Stimulated activated CD4-positive, alpha-beta T cell treated with anti-CD3 and anti-CD28 coated beads, Interleukin-1b, Interleukin-23, amount 100 ng/mL, for 1 hour (primary cell): ENCODE measurements at places on chromosomes 1 and 21.

- no peak for DNase-seq
Observed at GRCh38 chr21:28758042-28758882, 234.4 kb downstream of the LTN1 start.

GRCh38 chr1:208850442-208850841 lies 606.3 kb upstream of the PLXNA2 start:
- no peak for DNase-seq

DNA sequence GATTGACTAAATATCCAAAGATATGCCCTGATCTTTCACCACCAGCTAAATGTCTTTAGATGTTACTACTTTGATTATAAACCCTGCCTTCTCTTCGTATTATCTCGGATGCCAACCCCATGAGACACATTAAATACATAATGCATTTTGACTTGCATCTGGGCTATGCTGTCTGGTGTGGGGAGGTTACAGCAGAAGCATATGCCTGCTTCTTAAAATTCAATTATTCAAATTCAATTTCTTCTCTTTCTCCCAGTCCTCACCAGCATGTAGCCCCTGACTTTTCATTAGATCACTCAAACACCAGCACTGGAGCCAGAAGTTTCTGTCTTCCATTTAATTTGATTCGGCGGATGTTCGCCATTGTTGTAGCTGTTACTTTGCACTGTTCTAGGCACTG lies 360.7 kb upstream of the CAMK1G start:
- DNase-seq: no peak

DNA sequence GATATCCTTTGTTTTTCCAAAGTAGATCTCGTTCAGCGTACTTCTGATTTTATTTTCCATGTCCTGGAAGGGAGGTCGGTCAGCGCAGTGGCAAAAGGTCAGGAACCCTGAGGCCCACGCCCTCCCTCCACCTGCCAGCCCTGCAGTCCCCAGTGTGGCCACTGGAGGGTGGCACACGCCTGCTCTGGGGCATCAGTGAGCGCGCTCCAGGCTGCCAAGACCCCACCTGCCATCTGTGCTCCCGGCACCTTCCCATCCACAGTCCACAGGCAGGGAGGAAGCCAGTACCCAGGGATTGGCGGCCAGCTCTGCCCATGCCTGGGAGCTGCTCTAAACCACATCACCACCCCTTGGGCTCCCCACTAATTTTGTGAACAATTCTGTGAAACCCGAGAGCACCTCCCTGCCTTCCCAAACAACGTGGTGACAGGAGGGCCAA lies 32.3 kb downstream of the SLC66A1 start:
- DNase-seq: peak; percentile 26

DNA sequence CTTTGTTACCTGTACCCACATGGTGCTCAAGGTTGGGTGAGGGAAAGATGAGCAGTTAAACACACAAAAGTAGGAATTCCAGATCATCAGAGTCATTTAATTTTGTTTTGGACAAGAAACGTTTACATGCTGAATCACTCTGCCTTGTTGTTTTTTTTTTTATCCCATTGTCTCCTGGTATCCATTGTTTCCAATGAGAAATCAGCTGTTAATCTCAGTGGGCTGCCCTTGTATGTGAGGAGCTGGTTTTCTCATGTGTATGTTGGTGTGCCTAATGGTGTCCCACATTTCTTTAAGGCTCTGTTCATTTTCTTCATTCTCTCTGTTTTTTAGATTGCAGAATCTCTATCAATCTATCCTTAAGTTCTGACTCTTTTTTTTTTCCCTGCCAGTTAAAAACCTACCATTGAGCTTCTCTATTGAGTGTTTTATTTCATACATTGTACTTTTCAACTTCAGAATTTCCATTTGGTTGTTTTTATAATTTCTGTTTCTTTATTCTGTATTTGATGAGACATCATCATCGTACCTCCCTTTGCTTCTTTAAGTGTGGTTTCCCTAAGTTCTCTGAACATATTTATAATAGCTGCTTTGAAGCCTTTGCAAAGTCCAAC lies 8.8 kb upstream of the OBSCN start:
- no peak for DNase-seq

GRCh38 chr1:98497497-98497896 lies 164.0 kb upstream of the SNX7 start:
- no peak for DNase-seq

- DNase-seq: no peak
Observed at GRCh38 chr1:25664357-25665199, 48.0 kb downstream of the MAN1C1 start.

DNA sequence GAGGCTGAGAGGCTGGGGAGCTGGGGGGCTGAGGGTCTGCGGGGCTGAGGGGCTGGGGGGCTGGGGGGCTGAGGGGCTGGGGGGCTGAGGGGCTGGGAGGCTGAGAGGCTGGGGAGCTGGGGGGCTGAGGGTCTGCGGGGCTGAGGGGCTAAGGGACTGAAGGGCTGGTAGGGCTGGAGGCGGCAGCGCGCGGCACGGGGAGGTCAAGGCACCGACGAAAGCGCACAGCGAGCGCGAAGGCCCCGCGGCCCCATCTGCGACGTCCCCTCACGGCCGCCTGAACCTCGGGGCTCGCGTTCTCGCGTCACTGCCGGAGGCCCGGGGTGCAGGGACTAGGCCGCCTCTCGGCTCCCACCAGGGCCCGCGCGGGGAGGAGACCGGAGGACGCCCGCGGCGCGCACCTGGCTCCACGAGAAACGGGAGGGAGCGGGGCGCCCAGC lies 356 bp downstream of the INTS11 start:
- no peak for DNase-seq

DNA sequence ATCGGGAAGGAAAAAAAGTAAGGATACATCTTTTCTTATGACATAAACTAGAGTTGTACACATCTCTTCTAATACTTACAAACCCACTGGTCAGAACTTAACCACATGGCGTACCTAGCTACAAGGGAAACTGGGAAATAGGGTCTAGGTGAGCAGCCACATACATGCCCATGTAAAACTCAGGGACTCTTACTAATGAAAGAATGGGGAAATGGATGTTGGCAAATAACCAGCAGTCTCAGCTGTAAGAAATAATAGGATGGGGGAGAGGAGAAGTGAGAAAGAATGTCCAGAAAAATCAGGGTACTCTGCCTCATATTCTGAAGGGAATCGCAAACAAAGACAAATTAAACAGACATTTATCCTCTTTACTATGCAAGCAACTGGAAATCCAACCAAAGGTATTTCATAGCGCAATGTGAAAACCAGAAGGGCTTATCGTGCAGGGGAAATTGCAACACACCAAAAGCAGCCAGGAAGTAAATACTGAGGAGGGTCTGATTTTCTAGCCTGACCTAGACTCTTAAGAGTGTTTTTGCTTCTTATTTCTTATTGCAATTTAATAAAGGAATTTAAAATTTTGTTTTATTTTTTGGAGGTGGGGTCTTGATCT lies 17.5 kb downstream of the GTF2B start:
- DNase-seq: no peak

GRCh38 chr1:243734308-243734695 lies 115.7 kb downstream of the AKT3 start:
- no peak for DNase-seq

DNA sequence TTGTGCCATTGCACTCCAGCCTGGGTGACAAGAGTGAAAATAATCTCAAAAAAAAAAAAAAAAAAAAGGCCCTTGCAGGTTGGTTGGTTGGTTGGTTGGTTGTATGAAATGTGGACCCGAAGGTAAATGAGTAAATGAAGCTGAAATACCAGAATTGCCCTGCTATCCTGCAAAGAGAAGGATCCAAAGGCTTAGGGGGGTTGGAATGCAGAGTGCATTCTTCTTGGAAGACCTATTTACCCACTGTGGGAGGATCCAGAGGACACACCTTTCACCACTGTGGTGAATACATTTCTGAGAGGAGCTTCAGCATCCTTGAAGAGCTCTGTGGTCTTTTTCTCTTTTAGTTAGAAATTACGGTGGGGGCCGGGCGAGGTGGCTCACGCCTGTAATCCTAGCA lies 28.7 kb upstream of the EIF4G3 start:
- no peak for DNase-seq

- DNase-seq: no peak
Observed at GRCh38 chr1:186760446-186760845, 68.3 kb upstream of the PLA2G4A start.

GRCh38 chr1:89466307-89466930 lies 58.2 kb upstream of the LRRC8B start:
- DNase-seq: no peak

DNA sequence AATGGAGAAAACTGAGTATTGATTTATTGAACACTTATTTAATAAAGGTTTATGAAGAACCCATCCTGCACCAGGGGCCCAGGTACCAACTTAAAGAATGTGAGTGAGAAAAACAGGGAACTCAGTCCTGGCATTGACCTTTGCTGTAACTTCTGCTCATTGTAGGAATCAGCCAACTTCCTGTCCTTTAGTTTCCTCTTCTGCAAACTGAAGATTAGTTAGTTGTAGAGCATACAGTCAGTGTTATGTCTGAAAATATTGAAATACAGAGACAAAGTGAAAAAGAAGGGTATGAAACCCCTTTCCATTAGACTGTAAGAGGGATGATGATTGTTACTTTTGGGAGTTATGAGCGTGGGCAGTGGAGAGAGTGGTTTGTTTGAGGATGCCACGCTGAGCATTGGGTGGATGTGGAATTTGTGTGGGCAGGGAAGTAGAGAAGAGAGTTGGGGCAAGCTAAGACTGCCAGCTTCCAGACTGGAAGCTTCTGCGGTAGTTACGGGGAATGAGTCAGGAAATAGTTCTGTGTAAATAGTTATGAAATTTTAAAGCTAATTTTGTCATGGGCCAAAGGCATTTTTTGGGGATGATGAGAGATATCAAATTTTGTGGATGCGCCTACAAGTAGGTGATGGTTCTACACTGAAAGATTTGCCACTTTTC lies 89.2 kb downstream of the GPR88 start:
- DNase-seq: no peak

GRCh38 chr1:210328032-210328745 lies 513 bp upstream of the HHAT start:
- no peak for DNase-seq

DNA sequence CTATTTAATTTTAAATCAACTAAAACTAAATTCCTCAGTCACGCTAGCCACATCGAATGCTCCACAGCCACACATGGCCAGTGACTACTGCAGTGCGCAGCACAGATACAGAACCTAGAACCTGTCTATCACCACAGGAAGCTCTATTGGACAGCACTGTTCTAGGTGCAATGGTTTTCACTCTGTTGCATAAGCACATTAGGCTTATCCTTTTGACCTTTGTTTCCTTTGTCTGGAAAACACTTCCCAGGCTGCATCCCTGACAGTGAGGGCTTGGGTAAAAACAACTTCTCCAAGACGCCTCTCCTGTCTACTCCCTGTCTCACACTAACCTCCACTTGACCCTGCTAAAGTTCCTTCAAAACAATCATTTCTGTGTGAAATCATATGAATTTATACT lies 33.6 kb upstream of the RAP1GAP start:
- no peak for DNase-seq
